Activated CD8-positive, alpha-beta memory T cell treated with anti-CD3 and anti-CD28 coated beads, Interleukin-2, amount 10 ng/mL, durations not matched to agents 7 days and 5 days (primary cell): ENCODE measurements at places on chromosomes 1 and 21. TPM values are rescaled to one million over a fixed set of nuclear protein-coding genes. Genes with fewer than 3 reads are reported as not detected.

DNA sequence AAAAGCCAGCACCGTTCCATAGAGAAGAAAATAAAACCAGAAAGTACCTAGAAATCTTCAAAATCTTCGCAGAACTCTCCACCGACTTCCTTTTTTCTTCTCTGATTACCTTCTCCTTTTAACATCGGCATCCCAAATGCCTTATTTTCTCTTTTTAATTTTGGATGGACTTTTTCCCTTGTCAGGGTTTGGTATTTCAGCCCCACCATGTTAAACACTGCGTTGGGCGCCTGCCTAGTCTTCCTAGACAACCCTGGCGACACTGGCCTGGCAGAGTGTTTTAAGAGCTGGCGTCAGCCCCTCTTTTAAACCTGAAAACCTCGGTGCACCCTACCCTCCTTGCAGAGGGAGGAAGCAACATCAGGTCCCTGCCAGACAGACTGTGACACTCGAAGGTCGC, 66.0 kb upstream of the EFHD2 start:
- DNase-seq = no peak

GRCh38 chr1:33836911-33837310, 27.0 kb upstream of the HMGB4 start:
- DNase-seq = no peak

Gene CA6
- total RNA-seq = 4.8 TPM

DNA sequence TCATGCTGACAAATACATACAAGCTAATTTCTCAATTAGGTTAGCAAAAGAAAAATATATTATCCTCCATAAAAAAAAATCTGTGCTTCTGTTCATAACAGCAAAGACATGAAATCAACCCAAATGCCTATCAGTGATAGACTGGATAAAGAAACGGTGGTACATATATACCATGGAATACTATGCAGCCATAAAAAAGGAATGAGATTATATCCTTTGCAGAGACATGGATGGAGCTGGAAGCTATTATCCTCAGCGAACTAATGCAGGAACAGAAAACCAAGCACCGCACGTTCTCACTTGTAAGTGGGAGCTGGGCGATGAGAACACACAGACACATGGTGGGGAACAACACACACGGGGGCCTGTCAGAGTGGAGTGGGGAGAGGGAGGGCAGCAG, 84.0 kb upstream of the PALMD start:
- DNase-seq = no peak

GRCh38 chr21:32682696-32683474, 44.9 kb downstream of the SYNJ1 start:
- DNase-seq = no peak

Gene PAPPA2
- total RNA-seq = 0.09 TPM

Gene SNRPE
- total RNA-seq = 209 TPM

GRCh38 chr21:46469275-46469674, 10.6 kb downstream of the DIP2A start:
- DNase-seq = no peak

Gene TRIM58
- 0.45 TPM for total RNA-seq

Gene SEMA6C
- 0.84 TPM for total RNA-seq

DNA sequence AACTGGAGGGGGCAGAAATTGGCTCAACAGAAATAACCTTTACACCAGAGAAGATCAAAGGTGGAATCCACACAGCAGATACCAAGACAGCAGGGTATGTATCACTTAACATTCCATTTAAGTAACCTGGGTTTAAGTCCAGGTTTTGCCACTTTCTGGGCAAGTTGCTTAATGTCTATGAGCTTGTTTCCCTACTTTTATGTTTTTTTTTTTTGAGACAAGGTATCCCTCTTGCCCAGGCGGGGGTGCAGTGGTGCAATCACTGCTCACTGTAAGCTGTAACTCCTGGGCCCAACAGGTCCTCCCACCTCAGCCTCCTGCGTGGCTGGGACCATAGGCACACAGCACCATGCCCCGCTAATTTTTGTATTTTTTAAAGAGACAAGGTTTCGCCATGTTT, 2.2 kb downstream of the RTCA start:
- DNase-seq = no peak

Gene ZBTB8A
- 0.23 TPM for total RNA-seq

Gene ZSWIM5
- 0.47 TPM for total RNA-seq

DNA sequence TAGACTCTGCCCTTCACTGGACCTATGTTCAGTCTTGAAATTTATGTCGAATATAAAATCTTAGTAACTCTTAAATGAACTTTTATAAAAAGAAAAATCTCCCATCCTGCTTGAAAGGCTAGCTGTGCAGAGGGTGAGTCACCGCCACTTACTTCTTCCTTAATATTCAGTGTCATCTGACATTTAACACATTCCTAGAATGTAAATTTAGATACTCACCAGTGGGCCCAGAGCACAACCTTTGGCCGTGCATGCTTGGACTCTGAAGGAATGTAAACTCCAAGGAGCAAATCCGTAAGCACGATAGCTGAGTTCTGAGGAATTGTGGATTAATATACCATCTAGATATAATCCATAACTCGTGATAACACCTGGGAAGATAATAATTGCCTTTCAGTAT, 403.3 kb downstream of the KCTD3 start:
- no peak for DNase-seq

- no peak for DNase-seq
These were observed 8.0 kb downstream of the SMIM12 start for GRCh38 chr1:34851431-34852105.

DNA sequence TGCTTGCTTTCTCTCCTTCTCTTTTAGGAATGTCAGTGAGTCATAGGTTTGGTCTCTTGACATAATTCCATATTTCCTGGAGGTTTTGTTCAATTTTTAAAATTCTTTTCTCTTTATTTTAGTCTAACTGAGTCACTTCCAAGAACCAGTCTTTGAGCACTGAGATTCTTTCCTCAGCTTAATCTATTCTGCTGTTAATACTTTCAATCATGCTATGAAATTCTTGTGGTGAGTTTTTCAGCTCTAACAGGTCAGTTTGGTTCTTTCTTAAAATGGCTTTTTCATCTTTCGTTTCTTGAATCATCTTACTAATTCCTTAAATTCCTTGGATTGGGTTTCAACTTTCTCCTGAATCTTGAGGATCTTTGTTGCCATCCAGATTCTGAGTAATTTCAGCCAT, 321.0 kb downstream of the PTBP2 start:
- DNase-seq = no peak

Gene NMNAT1
- 6.5 TPM for total RNA-seq

DNA sequence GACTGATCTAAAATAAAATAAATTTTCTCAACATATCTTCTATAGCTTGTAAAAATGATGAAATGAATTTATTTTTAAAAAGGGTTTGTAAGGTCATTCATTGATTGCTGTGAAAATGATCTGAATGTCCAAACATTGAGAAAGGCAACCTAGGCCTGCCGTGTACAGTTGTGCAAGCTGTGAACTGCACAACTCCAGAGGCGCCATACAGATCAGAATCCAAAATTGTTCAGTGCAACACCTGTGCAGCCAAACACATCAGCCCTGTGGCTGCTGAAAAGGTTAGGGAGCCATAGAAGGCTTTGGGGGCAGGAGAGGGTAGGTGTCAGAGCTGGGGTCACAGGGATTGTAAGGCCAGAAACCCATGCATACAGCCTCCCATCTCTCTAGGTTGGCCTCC, 9.9 kb upstream of the ZC3H12A start:
- no peak for DNase-seq

DNA sequence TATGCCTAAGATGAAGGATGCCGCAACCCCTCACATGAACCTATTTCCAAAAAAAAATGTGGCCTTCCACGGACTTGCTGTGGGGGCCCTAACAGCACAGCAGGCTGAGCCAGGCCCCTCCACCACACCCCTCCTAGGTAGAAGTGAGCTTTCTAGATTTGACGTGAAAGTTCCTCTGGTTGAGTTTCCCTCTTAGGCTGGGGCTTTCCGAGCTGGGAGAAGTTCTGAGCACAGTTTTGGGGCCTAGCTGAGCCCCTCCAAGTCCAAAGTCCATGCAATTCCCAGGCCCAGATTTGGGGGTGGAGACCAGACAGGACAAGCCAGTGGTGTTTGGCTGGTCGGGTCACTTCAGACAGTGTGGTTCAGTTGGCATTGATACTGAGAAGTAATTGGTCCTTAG, 13.8 kb upstream of the PHLDA3 start:
- no peak for DNase-seq

- DNase-seq = no peak
These were observed 104.6 kb downstream of the DISP1 start for GRCh38 chr1:222919478-222919865.

- no peak for DNase-seq
These were observed 169.8 kb upstream of the CXADR start for GRCh38 chr21:17343055-17343454.

GRCh38 chr1:65235867-65236805, 73.2 kb upstream of the DNAJC6 start:
- no peak for DNase-seq

- no peak for DNase-seq
These were observed 25.9 kb downstream of the RPAP2 start for GRCh38 chr1:92324784-92325183.

DNA sequence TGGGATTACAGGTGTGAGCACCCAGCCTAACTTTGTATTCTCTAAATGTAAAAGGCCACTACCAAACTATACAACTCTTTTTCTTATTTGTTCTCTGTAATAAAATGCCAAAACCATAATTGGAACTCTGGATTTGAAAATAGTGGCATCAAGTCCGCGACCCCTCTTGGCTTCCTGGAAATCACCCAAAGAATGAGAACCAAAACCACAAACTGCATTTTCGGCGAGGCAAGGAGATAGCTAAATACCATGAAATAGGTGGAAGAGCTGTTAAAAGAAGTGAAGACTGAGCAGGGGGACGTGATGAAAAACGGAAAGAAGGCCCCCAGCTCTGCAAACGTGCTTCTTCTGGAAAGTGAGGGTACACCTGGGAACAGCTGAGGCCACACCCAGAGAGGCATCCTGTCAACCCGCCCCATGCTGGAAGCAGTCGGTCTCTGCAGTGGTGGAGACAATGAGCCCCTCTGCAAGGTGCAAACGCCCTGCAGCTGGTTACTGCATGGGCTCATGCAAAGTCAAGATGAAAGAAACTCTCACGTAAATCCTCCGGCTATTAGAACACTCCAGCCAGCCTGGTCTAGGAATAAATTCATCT, 22.5 kb downstream of the VPS26C start:
- DNase-seq = peak; percentile 76

DNA sequence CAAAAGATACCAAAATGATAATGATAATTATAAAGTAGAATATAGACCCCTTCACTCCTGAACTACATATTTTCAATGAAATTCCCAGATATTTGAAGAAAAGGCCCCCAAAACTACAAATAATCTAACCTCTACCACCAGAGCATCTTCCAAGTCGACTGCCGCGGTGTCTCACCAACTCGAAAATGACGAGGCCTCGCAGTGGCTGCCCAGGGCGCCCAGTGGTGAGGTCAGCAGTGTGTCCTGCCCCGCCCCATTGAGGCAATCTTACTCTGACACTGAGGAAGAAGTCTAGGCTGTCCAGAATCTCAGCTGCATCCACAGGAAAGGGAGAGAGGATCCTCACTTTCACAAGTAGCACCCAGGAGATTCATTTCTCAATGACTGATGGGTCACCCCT, 5.2 kb downstream of the DUSP10 start:
- DNase-seq = no peak

Gene GPR161
- total RNA-seq = 0.37 TPM

Gene DIRAS3
- total RNA-seq = 0.26 TPM

- no peak for DNase-seq
These were observed 99.2 kb upstream of the ZRANB2 start for GRCh38 chr1:71179997-71180396.

Gene KIAA0040
- 54.8 TPM for total RNA-seq

- DNase-seq = no peak
These were observed 1.8 kb downstream of the LAMC1 start for GRCh38 chr1:183025010-183025337.

GRCh38 chr1:115457289-115457688, 119.2 kb upstream of the NGF start:
- DNase-seq = no peak

- no peak for DNase-seq
These were observed 69.6 kb upstream of the OLIG2 start for GRCh38 chr21:32956061-32956656.

GRCh38 chr1:34406833-34407539, 230.3 kb downstream of the C1orf94 start:
- DNase-seq = no peak

Gene CD101
- total RNA-seq = 1.4 TPM

- DNase-seq = no peak
These were observed 19.8 kb downstream of the CD1D start for GRCh38 chr1:158200527-158200926.

DNA sequence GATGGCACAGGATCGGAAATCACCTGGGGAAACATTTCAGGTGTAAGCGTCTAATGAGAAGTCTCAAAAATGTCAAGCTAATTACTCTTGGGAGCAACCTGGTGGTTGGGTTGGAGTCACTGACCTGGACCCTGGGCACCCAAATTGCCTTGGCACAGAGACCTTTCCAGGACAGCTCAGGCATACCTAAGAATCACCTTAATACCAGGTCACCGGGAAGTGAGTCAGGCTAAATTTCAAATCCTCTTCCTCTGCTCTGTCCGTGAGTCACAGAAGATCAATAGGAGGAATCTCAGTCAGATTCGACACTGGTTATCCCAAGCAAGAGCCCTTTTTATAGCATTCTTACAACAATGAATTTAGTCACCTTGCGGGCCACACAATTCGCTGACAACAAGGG, 179.6 kb upstream of the CAMK1G start:
- no peak for DNase-seq

Gene RYR2
- 0.03 TPM for total RNA-seq

Gene CDC42SE1
- 214 TPM for total RNA-seq

Gene OR2M3
- not detected for total RNA-seq

Gene C1orf185
- total RNA-seq = not detected

Gene RNF186
- total RNA-seq = not detected

DNA sequence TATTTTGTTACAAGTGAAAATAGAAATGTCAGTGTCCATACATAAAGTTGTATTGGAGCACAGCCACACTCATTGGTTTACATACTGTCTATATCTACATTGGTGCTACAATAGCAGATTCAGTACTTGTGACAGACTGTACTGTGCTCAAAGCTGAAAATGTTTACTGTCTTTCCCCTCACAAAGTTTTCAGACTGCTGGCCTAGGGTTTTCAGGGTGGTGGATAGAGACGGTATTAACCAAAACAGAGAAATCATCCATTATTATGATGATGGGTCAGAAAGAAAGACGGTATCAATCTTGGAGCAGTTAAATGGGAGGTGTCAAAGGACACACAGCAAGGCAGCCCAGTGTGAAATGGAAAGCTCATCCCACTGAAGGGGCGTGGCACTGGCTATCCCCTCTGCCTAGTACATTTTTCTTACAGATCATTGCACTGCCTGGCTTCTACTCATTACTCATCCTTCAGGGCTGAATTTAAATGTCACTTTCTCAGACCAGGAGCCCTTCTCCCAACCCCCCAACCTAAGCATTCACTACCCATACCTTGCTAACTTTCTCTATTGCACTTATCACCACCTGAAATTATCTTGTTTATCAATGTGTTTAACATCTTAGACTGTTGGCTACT, 10.2 kb downstream of the JAK1 start:
- no peak for DNase-seq

Gene INKA2
- 1.9 TPM for total RNA-seq

GRCh38 chr1:5793516-5793915, 198.7 kb downstream of the NPHP4 start:
- no peak for DNase-seq

Gene RAD54L
- 85.3 TPM for total RNA-seq

Gene SRGAP2C
- total RNA-seq = 37.1 TPM

Gene FNDC10
- 3.1 TPM for total RNA-seq

Gene HTR1D
- total RNA-seq = not detected

- DNase-seq = no peak
These were observed 289.5 kb upstream of the SGIP1 start for GRCh38 chr1:66244429-66244828.
